Large intestine (tissue), 12 donors: ENCODE measurements at places on chromosomes 2 and 18.
A peak's percentile ranks its signal among the peaks of the same experiment; 100 is the strongest.

GRCh38 chr2:98412751-98413458 is 31.8 kb upstream of the INPP4A start:
- peak; percentile 45 for DNase-seq

- DNase-seq = no peak
Observed at GRCh38 chr18:37636831-37637477, 71.4 kb upstream of the CELF4 start.

DNA sequence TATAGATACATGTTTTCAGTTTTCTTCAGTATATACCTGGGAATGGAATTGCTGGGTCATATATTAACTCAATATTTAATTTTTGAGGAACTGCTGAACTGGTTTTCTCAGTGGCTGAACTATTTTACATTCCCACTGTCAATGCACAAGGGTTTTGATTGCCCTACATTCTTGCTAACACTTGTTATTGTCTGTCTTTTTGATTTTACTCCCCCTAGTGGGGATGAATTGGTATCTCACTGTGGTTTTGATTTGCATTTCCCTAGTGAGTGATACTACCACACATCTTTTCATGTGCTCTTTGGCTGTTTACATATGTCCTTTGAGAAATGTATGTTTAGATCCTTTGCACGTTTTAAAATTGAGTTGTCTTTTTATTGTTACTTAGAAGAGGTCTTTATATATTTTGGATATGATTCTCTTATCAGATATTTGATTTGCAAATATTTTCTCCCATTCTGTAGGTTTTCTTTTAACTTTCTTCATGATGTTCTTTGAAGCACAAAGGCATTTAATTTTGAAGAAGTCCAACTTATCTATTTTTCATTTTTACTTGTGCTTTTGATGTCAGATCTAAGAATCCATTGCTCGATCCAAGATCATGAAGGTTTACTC is 36.2 kb downstream of the ASB1 start:
- DNase-seq = peak; percentile 11

- DNase-seq = no peak
Observed at GRCh38 chr2:194253528-194254259, 1403.3 kb upstream of the SLC39A10 start.

DNA sequence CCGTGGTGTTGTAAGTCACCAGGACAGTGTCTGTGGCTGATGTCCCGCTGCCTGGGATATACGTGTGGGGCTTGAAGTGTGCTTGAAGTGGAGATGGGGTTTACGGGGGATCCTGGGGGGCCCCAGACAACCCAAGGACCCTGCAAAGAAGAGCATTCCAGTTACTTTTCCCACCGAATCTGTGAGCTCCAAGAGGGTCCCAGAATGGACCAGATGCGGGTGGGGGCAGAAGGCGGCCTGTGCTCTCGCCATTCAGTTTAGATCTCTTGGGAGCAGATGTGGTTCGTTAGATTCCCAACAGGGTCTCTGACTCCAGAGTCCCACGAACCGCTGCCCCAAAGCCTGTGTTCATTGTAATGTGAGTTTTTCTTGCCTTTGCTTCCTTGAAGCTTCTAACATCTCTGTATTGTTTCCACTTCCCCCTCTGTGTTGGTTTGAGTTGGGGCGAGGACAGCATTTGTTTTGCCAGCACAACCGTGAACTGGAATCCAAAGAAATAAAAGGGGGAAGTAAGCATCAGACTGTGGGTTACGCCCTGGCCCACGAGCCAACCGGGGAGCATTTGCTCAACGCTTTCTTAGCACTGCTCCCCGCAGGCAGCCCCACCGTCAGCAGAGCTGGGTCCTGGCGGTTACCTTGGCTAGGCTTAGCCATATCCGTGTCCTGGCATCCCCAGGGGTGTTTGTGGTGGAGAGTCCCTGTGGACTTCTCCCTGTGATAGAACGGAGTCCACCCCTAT is 92.1 kb downstream of the SH3BP4 start:
- no peak for DNase-seq

DNA sequence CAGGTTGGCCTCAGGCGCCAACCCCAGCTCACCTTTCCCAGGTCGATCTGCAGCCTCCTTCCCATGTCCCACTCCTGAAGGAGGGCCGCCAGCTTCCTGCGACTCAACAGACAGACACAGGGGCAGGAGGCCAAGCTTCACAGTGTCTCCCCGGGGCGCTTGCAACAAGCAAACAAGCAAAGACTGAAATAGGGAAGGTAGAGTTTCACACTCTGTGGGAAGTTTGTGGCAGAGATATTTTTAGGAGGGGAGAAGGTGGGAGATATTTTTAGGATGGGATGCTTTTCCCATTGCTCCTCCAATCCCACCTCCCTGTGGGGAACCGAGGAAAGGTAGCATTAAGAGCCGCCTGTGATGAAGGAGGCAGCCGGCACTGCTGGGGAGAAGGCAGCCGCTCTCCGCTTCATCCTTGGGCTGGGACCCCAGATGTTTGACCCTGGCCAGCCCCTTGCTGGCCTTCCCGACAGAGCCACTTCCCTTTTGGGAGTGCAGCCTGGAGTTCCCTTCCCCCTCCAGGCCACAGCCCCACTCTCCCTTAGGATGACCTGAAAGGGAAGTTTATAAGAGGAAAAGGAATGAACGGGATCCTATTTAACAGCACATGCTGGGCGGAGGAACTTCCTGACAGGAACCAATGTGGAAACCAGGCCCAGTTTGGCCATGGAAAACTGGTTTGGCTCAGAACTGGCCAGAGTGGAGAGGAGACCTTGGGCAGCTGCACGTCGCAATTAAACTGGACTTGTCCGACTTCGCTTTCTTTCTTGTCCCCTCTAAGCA is 142.2 kb upstream of the SMAD2 start:
- no peak for DNase-seq

- no peak for DNase-seq
Observed at GRCh38 chr2:127597046-127597983, 48.6 kb upstream of the GPR17 start.

DNA sequence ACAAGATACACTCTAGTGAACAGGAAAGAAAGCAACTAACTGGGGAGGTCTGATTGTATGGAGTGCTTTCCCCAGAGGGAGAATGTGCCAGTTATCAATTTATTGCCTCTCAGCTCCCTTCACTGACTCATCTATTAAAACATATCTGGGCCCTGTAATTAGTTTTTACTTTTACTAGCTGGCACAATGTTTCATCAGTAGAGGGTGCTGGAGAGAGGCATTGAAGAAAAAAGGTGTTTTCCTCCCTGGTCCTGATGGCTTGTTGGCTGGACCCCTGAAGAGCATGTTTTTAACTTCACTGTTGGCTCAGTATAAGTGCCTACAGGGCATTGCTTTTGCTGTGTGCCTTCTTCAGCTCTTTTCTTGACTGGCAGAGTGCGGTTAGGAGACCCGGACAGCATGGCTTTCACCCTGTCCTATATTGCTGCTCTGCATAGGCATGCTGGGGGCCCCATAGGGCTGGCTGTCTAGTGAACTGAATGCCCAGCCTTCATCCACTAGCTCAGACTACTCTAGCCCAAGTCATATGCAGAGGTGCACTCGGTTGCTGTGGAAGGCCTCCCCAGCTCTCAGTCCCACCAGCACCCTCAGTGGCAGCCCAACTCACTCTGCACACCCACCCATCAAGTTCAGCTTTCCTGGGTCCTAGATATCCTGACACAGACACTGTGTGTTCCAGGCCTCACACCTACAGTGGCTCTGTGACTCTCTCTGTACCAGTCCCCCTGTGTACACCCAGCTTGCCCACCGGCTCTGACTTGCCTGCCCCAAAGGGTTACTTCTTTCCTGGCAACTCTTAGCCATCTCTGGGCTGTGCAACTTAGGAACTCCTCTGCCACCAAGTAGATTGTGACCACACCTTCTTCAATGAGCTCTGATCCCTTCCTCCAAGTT is 62.3 kb upstream of the ACYP2 start:
- no peak for DNase-seq

GRCh38 chr2:239259603-239260298 is 141.1 kb downstream of the HDAC4 start:
- peak; percentile 32 for DNase-seq

DNA sequence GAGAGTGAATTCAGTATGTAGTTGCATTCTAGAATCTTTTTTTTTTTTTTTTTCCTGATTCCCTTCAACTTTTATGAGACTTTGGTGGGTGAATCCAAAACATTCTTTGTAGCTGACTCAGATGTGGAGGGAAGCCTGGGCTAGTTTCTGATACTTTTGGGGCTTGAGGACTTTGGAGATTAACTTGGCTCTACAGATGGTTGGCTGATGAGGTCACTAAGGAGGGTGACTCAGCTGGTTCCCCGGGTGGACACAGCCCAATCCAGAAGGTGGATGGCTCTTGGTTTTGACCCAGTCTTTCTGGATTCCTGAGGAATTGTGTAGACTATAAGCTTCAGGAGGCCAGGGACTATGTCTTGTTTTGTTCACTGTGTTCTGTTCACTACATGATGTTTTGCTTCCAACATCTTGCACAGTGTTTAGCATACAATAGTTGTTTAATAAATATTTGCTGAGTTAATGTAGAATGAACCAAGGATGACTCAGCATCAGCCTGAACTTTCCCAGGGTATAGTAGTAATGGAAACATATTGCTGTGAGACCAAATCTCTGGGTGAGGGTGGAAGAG is 30.5 kb downstream of the LAMA3 start:
- DNase-seq = no peak

DNA sequence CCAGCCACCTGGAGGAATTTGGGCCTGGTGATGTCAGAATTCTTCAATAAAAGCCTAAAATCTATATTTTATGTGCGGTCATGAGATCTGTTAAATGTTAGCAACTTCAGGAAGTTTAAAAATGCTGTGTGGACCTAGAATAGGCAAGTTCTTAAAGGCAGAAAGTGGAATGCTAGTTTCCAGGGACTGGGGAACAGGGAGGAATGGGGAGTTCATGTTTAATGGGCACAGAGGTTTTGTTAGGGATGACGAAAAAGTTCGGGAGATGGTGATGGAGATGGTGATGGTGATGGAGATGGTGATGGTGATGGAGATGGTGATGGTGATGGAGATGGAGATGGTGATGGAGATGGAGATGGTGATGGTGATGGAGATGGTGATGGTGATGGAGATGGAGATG is 9.2 kb downstream of the TYMS start:
- no peak for DNase-seq

DNA sequence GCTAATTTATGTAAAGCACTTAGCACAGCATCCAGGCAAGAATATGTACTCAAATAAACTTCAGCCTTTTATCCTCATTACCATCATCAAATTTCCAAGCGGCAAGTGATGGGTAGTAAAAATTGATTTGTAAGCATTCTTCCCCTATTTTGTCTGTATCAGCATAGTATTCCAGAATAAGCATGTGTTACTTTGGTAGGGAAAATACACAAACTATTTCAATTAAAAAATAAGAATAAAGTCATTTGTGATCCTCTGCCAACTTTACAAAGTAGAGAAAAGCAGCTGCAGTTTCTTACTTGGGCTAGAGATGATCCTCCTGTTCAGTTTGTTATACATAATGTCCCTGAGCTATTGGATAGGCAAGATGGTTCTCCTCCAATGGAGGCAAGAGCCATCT is 493.2 kb downstream of the ZEB2 start:
- no peak for DNase-seq

- no peak for DNase-seq
Observed at GRCh38 chr2:236932831-236933361, 152.8 kb upstream of the COPS8 start.

DNA sequence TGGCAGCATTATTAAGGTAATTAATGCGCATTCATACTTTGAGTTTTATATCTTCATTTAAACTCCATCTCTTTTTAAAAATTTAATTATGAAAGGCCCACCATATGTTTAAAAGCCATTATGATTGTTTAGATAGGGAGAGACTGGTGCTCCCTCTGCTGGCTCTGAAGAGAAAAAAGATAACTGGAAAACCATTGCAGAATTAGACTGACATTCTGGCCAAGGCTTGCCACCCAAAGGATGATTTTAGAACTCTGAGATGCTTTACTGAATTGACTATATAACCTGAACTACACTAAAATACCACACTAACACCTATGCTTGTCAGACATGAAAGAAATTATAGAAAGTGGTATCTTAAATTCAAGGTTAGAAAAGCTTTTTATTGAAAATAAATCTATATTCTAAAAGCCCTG is 127.6 kb upstream of the SPOPL start:
- peak; percentile 9 for DNase-seq

DNA sequence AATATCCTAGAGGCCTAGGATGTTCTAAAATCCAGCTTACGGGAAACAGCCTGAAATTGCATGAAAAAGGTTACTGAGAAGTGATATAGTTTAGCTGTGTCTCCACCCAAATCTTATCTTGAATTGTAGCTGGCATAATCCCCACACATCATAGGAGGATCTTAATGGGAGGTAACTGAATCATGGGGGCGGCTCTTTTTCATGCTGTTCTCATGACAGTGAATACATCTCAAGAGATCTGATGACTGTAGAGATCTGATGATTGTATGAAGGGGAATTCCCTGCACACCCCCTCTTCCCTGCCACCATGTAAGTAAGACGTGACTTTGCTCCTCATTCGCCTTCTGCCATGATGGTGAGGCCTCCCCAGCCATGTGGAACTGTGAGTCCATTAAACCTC is 385.6 kb upstream of the ID2 start:
- DNase-seq = no peak

- DNase-seq = no peak
Observed at GRCh38 chr2:167834707-167835106, 412.7 kb downstream of the STK39 start.

DNA sequence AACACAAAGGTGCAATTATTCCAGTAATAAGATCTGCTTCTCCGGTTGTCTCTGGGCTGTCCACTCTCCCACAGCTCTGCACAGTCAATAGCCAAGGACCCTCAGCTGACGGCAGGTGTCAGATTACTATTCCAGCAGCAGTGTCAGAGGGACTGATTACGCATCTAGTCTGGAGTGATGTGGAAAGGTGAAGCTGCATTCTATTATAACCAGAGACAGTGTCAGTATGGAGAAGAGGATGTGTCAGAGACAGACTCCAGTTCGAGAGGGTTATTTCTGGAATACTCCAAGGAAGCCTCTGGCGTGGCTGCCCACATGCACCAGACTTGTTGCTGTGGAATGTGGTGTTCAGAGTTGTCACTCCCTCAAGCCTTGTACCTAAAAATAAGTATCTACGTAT is 163.6 kb upstream of the TMEM200C start:
- DNase-seq = no peak

DNA sequence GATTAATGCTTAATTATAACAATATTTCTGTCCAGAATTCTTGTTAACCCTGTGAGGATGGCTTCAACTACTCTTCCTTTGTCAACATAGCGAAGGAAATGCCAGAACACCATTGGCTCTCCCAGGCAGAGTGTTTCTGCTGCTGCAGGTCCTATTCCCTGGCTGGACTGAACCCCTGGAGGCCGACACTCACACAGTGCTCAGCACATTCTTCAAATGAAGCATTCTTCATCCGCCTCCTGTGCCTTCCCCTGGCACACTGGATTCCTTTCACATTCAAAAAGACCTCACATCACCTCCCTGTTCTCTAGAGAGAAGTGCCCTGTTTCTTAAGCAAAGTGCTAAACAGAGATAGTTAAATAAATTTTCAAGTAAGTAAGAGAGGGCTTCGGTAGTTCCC is 187.3 kb upstream of the MSH6 start:
- no peak for DNase-seq

GRCh38 chr2:237765875-237766274 is 32.7 kb upstream of the RBM44 start:
- no peak for DNase-seq

GRCh38 chr2:128092656-128093055 is 1.7 kb downstream of the UGGT1 start:
- no peak for DNase-seq

GRCh38 chr2:30862054-30862651 is 54.9 kb upstream of the CAPN13 start:
- peak; percentile 47 for DNase-seq
